Stimulated activated CD8-positive, alpha-beta memory T cell treated with anti-CD3 and anti-CD28 coated beads, Interleukin-4, amount 100 ng/mL, for 1 hour (primary cell): ENCODE measurements at places on chromosomes 12 and 14.

DNA sequence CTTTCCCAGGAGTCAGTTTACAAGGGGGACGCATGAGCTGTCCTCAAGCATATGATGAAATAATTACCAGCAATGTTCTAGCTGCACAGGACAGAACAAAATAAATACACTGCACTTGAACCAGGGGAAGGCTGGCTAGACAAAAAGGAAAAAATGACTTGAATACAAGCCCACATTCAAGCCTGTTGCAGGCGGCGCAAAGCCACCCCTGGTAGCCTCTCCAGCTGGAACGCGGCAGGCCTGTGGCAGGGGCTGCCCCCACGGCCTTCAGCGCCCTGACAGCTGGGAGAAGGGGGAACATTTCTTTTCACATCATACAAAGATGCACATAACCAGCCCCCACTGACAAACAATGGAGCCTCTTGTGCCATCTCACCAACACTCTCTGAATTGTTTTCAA, 57.1 kb downstream of the TRAFD1 start:
- DNase-seq: no peak

- peak; percentile 66 for DNase-seq
These were observed 1101.2 kb upstream of the TMEM132C start for GRCh38 chr12:127165567-127166392.

- no peak for DNase-seq
These were observed 899 bp upstream of the KCNH3 start for GRCh38 chr12:49537752-49538509.

GRCh38 chr12:6288235-6288634, 22.2 kb upstream of the PLEKHG6 start:
- no peak for DNase-seq

GRCh38 chr14:44529026-44529425, 21.9 kb upstream of the FSCB start:
- no peak for DNase-seq

DNA sequence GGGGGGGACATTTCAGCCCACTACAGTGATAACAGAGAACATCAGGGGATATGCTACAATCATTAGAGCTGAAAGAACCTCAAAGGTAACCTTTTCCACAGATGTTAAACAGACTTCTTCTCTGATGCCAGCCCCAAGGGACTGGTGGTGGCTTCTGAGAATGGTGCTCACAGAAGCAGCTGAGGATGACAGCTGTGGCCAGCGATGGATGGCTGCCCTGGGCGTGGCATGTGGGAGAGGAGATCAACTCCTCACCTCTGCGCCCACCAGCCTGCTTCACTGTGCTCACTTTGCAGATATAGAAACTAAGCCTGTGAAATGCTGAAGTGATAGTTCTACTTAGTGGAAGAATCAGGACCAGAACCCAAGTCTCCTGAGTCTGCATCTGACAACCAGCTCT, 33.0 kb downstream of the FOXN3 start:
- DNase-seq: no peak

DNA sequence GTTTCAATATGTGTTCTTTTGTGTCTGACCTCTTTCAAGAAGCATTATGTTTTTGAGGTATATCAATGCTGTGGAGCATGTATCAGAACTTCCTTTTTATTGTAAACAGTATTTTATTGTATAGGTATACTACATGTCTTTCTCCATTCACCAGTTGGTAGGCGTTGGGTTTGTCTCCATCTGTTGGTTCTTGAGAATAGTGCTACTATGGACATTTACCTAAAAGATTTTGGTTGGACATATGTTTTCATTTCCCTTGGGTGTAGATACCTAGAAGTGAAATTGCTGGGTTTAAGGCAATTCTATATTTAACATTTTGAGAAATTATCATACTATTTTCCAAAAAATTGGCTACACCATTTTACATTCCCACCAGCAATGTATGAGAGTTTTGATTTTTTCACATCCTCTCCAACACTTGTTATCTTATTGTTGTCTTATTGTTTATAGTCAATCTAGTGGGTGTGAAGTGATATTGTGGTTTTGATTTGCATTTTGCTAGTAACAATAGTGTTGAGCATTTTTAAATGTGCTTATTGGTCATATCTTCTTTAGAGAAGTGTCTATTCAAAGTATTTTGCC, 409.2 kb downstream of the IPO8 start:
- DNase-seq: no peak

- DNase-seq: no peak
These were observed 378.3 kb upstream of the PRICKLE1 start for GRCh38 chr12:42967850-42968249.

- DNase-seq: no peak
These were observed 12.4 kb downstream of the MGST1 start for GRCh38 chr12:16359512-16360491.

- no peak for DNase-seq
These were observed 334.9 kb upstream of the SFSWAP start for GRCh38 chr12:131375972-131376345.

DNA sequence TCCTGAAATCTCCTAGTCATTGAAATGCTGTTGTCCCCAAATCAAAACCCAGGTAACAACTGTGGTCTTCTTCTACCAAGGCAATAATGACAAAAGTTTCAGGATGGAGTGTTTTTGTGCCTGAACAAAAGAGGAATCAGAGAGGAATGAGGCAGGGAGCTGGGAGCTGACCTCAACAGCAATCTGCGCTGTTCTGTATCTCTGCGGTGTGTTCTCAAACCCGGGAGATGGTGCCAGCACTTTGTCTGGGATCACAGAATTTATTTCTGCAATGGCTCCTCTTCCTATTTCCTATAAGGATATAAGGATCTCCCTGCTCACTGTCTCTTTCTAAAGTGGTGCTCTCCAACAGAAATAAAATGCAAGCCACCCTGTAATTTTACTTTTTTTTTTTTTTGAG, 449 bp upstream of the GLT8D2 start:
- DNase-seq: no peak

GRCh38 chr12:59075141-59075540, 154.8 kb upstream of the LRIG3 start:
- DNase-seq: no peak

DNA sequence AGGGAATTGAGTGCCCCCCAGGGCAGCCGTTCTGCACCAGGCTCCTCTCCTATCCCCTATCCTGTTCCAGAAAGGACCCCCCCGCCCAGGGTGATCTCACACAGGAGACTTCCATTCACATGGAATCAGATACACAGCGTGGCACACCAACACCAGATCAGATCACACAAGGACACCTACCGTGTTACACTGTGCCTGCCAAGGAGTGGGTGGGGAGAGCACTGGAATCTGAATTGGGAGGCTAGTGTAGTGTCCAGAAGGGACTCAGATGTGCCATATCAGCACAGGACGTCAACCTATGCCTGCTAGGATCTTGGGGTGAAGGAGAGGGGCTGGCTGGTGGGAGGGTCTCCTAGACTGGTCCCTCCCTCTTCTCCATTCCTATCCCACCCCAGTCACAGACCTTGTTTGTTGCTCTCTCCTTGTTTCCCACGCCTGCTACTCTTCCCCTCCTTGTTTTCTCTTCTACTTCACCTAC, 2.3 kb downstream of the PTMS start:
- DNase-seq: no peak

DNA sequence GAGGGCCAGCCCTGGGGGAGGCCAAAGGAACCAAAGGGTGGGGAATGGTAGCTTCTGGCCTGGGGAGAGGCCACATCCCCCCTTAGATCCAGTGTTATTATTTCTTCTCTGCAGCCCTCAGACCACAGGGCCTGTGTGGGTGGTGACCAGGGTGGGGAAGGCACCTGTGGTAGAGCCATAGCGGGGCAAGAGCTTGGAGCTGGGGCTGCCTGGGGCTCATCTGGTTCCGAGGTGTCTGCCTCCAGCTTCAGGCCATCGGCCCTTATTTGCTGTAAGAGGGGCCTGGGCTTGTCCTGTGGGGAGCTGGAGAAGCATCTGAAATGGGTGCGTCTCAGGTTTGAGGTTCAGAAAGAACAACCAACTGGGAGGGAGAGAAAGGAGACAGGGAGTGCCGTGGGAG, 2.1 kb upstream of the B3GNT4 start:
- no peak for DNase-seq

GRCh38 chr14:98198385-98198784, 1073.6 kb downstream of the BCL11B start:
- peak; percentile 29 for DNase-seq

DNA sequence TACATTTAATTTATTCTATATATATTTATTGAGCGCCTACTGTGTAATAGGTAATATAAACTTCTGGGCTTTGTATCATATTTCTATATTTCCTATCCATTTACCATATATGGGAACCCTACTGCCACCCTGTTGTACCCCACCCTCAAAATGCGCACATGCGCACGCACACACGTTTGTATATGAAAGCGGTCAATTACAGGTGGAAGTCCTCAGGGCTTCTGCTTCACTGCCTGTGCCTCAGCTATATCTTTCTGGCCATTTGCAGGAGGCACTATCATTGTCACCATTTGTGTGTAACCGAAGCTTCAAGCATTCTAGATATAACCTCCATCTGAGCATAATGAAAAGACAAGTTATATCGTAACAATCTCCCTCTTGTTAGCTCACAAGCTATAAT, 31.3 kb upstream of the KCNMB4 start:
- no peak for DNase-seq

- DNase-seq: no peak
These were observed 1.9 kb upstream of the MMP17 start for GRCh38 chr12:131826097-131826928.

GRCh38 chr12:115374480-115375185, 690.7 kb upstream of the TBX3 start:
- DNase-seq: no peak

- DNase-seq: no peak
These were observed 141.8 kb downstream of the MYRFL start for GRCh38 chr12:69966839-69967238.

DNA sequence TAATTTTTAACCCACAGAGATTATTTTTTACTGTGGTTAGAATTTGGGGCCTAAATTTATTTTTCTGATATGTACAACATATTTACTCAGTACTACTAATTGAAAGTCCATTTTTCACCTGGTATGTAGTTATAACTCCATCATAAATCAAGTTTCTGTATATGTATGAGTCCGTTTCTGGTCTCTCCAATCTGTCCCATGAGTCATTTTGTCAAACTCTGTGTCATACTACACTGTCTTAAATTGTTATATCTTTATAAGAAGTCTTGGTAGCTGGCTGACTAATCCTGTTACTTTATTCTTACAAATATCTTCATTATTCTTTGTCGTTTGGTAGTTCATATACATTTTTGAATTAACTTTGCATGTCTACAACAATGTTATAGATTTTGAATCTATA, 344.0 kb downstream of the PDZRN4 start:
- no peak for DNase-seq

DNA sequence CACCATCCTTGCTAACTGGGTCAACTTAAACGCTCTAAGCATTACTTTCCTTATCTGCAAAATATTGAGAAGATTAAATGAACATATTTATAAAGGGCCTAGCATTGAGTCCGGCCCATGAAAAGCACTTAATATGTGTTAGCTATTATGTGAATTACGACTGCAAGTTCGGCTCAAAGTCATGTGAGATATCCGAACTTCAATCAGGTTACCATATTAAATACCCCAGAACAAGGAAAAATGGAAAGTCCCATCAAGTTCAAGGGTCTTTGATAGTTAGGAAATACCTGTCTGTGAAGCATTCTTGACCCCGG, 487 bp upstream of the NRDE2 start:
- no peak for DNase-seq

DNA sequence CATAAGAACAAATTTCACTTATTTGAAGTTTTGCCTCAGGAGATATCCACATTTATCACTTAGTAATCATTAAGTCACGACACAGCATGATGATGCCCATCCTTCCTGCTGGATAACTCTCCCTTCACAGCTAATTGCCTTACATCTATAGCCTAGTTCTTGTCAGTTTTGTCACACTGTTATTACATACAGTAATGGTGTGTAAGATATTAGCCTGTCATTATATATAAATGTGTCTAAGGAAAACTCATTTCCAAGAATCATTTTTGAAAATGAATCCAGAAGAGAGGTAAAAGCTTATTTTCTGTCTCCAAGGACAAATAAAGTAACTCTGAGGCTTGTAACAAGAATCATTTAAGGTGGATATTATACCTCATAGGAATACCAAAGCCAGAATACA, 193.2 kb upstream of the ARID2 start:
- no peak for DNase-seq

- DNase-seq: no peak
These were observed 23.4 kb downstream of the SYNDIG1L start for GRCh38 chr14:74402401-74403251.

- no peak for DNase-seq
These were observed 44.6 kb upstream of the C12orf42 start for GRCh38 chr12:103540319-103540718.

DNA sequence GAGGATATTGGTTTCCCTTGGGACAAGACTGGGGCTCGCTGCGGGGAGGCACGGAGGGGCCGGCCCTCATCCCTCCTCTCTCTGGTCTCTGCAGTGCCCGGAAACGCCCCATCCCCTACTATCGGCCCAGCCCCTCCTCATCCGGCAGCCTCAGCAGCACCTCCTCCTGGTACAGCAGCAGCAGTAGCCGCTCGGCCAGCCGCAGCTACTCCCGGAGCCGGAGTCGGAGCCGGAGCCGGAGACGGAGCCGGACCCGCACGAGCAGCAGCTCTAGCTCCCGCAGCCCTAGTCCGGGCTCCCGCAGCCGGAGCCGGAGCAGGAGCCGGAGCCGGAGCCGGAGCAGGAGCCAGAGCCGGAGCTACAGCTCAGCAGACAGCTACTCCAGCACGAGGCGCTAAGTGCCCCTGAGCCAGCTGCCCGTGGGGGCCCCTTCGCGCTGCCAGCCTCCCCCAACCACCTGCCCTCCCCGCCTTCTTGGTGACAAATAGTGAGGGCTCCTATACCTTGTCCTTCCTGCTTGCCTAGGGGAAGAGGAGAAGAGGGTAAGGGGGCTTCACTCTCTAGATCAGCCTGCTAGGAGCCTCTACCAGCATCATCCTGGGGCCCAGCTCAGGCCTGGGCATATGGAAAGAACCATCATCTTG, 22.2 kb upstream of the HSPB8 start:
- DNase-seq: no peak

DNA sequence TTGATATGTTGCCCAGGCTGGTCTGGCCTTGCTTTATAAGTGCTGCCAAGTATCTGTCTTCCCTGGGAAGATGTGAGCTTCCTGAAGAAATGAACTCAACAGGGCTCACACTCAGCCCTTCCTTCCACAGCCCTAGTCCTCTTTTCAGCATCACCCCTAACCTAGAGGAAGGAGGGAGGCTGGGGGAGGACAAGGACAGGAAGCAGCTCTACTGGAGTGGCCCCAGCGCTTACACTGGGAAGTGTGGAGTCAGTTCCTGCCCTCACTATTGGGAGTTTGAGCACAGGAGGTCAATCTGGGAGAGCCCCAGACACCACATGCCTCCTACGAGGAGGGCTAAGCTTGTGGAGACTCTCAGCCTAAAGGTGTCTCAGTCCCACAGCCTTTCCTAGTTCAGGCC, 16.8 kb downstream of the GALNT6 start:
- no peak for DNase-seq

- DNase-seq: no peak
These were observed 87.4 kb downstream of the GTF2A1 start for GRCh38 chr14:81133400-81133799.

DNA sequence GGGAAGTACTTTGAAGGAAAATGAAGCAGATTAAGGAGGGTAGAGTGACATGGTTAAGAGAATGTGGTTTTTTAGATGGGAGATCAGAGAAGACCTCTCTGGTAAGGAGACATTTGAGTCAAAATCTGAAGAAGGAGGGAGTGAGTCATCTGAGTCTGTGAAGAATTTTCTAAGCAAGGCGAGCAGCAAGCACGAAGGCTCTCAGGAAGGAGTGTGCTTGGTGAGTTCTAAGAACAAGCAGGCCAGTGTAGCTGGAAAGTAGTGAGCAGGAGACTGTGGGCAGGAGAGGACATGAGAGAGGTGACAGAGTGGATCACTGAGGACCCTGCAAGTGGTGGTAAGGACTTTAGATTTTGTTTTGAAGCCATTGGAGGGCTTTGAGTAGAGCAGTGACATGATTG, 76.3 kb upstream of the FUT8 start:
- DNase-seq: no peak
